Activated CD4-positive, CD25-positive, alpha-beta regulatory T cell (primary cell): ENCODE measurements at places on chromosomes 5 and 9.

- DNase-seq, result no peak
Measured at GRCh38 chr9:106796771-106797170, 66.2 kb upstream of the ZNF462 start.

DNA sequence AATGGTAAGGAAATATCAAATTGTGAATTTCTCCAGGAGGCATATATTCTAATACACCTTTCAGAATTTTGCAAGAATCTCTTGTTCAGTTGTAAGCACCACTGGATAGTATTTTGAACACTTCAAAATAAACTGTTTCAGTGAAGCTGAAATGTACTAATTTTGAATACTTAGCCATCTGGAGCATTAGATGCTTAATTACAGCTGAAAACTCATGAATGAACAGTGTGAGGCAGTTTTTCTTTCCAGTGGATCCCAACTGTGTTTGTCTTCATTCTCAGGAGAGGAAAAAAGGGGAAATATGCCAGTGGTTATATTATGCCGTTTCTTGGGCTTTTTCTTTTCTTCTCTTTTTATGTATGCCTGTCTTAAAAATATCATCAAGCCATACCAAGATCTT is 306.0 kb upstream of the SEMA6A start:
- DNase-seq, result no peak

DNA sequence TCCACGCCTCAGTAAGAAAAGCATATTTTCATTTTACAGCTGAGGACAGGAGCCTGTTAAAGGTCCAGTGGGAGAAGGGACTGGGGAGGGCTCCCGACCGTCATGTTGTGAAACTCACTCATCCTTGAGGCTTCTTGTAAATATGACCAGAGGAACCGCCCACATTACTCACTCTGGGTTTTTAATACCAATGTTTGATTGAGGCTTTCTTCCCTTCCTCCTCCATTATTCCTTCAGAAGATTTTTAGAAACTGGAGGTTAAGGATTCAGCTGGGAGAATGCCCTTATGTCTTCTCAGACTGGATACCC is 61.4 kb upstream of the GLRX start:
- no peak for DNase-seq

DNA sequence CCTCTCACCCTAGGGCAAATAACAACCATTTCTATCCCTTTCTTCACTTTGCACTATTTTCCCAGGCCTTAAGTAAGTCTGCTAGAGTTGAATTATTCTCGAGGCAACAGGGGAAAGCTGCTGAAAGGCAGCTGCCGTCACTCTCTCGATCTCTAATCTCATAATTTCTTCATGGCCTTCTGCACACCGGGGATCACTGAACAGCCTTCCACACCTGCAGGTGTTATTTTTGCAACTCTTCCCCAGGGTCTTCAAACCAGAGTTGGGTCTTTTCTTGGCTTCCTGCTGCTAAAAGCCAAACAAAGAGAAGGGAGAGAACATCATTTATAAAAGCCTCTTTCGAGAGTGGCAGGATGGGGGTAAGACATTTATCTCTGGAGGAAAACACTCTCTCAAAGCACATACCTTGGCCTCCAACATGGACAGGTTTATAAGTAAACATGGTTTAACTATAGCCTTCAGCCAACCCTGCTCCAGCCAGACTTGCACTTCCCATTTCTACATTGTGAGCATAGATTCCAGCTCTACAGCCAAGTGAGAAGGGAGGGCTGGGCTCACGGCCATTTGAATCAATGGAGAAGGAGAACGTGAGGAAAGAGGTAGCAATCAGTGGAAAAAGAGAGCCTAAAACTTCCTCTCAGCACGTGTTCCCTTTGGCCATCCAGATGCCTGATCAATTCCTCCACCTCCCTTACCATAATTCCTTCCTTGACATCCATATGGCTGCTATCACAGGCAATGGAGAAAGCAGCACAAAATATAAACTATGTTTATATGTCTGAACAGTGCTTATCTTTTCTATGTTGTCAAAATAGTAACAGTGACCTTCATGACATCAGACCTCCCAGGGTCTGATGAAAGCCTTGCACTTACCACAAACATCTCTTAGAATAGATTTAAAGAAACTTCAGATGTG is 464.9 kb downstream of the TLE1 start:
- no peak for DNase-seq

- no peak for DNase-seq
Measured at GRCh38 chr9:9177081-9177480, 1377.5 kb upstream of the DMAC1 start.

DNA sequence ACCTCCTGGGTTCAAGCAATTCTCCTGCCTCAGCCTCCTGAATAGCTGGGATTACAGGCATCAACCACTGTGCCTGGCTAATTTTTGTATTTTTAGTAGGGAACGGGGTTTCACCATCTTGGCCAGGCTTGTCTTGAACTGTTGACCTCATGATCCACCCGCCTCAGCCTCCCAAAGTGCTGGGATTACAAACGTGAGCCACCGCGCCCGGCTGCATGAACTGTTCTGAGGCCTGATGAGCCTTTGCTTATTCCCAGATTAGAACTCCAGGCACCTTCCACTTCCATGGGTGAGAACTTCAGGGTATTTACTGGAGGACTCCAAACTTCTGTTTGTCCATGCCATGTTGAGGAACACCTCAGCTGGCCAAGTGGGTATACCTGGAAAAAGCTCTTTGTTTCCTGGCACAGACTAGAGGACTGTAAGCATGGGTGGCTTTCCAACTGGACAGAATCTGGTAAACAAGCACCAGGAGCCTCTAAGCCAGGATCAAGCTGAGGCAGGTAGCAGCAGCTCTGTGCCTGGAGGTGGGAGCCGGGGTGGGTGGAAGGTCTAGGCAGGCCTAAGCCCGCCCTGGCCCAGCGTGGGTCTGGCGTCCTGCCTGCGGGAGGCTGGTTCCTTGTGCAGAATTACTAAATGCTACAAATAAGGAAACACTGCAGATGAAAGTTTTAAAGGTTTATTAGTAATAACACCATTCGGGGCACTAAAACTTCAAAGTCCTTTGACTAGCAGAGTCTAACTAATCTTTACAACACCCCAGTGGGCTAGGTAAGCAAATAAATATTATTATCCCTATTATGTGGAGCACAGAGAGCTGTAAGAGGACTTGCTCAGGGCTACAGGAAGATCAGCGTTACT is 78.4 kb downstream of the SEMA5A start:
- DNase-seq, result no peak

GRCh38 chr5:170597109-170597751 is 93.4 kb downstream of the KCNIP1 start:
- no peak for DNase-seq

DNA sequence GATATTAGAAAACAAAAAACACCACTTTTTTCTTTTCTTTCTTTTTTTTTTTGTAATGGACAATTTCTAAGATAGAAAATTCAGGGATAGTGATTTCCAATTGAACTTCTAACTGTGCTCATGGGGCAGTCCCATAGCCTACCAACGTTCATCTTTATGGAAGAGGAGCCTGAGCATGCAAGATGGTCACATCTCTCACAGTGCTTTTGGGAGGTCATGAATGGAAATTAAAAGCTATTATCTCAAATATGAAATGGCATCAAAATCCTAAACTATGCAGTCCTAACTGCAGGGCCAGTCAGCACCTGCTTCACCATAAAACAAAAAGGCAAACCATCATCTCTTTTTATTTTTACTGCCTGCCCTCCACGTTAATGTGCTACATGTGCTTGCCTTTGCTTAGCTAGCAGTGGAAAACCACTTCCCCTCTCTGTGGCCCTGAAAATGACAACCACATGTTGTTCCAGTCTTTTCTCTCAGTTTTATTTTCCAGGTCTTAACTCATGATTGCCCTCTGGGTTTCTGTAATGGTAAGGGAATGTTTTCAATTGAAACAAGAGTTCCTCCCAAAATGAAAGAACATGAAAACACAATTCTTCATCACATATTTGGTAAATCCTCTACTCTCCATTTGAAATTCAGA is 16.7 kb downstream of the IFNB1 start:
- DNase-seq, result no peak

DNA sequence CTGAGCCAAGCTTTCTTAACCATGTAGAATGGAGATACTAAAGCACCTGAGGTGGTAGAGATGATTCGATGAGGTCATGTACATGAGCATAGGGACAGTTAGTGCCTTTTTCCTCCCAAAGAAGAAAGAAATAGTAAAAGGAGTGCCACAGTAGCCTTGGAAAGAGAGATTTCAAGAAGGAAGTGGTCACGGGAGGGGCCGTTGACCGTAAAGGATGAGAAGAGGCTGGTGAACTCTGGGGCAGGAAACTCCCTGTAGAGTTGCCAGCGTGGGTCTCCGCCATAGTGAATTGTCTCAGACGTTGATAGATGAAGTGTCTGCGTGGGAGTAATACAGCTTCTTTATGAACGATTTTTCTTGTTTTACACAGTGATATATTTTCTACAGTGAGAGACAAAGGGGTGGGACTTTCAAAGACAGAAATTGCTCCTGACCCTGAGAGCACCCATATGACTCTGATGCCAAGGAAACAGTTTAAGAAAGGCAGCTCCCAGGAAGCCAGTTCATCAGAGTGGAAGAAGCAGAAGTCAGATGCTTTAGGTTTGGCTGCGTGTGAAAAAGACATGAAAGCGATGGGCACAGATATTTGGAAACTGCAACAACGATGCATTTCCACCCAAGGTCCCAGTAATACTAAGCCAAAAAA is 41.3 kb downstream of the UGCG start:
- DNase-seq, result no peak

GRCh38 chr5:64074533-64074932 is 91.1 kb upstream of the RNF180 start:
- DNase-seq, result no peak

DNA sequence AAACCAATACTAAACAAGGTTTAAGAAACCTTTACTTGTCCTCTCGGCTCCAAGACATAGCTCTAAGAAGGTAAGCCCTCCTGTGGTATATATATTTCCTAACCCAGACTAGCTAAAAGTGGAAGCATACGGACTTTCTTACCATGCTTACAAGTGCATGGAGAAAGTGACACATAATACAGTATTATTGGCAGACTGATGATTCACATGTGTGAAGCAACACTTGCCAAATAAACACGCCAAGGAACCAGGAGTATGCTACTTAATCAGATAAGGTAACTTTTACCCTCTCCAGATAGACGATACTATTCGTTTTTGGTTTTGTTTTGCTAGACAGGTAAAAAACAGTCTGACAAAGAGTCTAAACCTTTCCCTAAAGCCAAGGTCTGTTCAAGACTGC is 264.1 kb downstream of the MLLT3 start:
- DNase-seq, result no peak

DNA sequence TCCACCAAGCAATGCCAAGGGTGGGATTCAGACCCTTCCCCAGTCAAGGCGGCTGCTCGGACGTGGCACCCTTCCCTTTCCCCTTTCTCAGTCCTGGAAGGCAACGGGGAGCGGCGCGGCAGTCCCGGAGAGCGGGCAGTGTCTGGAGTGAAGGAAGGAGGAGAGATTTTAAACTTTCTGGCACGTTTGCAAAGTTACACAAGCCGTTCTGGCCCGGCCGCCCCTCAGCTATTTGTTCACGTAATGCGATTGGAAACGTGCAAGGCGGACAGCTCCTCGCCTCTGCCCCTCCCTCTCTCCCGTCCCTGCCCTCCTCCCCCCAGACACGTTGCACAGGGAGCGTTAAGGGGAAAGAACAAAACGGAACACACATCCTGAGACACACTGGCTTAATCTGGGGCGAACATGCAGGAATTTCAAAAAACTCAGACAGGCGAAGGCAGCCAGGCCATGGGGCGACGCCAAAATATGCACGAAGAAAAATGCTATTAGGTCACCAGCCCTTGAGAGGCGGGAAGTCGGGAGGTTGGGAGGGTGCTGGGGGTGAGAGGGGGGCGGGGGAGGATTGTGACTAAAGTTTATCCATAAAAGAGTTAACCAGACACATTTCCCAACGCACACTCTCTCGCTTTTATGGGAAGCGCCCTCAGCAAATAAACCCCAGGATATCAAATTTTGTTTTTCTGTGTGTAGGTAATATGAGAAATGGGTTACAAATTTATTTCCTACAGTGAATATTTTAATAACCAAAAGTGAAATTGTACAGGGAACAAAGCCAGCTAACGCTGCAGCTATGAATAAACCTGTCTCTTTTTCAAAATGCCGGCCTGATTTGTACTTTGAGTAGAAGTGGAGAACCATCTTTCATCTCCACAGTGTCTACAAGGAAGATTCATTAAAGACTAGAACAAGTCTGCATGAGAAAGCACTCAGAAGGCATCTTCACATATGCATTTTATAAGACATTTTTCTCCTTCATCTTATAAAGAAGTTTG is at the start of gene LOX:
TSS of gene LOX (minus strand) at position 144 of the 995 bp plus-strand sequence. CDS start 274 bp downstream, outside the sequence.
- DNase-seq, result no peak

- no peak for DNase-seq
Measured at GRCh38 chr5:87735923-87736322, 323.2 kb upstream of the CCNH start.

DNA sequence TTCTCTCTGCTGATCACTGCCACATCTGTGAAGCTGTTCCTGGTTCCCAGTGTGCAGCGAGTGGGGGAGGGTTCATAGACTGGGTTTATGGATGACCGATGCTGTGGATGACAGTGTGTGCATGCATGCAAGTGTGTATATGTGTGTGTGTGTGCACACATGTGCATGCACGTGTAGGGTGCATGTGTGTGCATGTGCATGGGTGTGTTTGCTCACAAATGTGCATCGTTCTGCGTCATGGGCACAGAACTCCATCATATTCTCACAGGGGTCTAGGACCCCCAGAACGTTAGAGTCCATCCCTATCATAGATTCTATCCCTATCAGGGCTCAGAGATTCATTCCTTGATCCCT is 134.0 kb downstream of the PHF2 start:
- no peak for DNase-seq

- DNase-seq, result no peak
Measured at GRCh38 chr5:82105457-82105856, 133.6 kb downstream of the ATG10 start.

GRCh38 chr9:3903273-3903672 is 377.5 kb upstream of the RFX3 start:
- no peak for DNase-seq

GRCh38 chr5:119961993-119962392 is 332.6 kb downstream of the FAM170A start:
- no peak for DNase-seq

DNA sequence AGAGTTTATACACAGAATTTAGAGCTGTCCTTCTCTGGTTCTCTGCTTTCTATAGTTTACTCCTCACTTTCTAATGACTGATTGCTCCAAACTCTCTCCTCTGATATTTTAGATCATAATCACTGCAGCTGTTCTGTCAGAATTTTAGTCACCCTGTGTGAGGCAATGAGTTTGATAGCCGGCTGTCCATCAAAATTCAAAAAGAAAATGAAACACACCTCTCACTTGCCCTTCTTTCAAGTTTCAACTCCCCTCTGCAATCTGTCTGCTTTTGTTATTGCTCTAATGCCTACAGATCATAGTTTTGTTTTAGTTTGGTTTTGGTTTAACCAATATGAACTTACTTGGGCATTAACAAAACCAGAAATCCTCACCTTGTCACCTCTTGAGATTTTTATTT is 23.3 kb upstream of the ABLIM3 start:
- no peak for DNase-seq

- DNase-seq, result no peak
Measured at GRCh38 chr9:96555567-96556386, 63.9 kb downstream of the CDC14B start.
